Kidney (tissue), 22 donors: ENCODE measurements at places on chromosomes 5 and 9.

DNA sequence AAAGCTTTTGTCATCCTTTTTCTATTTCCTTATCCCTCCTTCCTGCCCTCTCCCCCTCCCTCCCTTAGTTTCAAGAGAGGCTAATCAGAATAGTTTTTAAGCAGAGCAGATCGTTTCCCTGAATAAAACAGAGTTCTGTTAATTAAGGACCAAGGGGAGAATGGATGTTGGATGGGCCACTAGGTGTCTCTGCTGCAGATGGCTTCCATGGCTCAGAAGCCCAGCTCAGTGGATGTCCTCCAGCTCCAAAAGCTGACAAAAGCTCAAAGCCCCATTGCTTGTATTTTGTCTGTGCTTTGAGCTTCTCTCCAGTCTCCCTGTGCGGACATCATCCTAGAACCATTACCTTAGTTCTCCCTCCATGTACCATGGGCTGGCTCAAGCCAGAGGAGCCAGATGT lies 21.0 kb upstream of the NPR3 start:
- DNase-seq = no peak

- DNase-seq = no peak
These were observed 21.9 kb downstream of the HTR4 start for GRCh38 chr5:148632255-148633066.

- no peak for DNase-seq
These were observed 41.4 kb upstream of the IL7R start for GRCh38 chr5:35815089-35815936.

DNA sequence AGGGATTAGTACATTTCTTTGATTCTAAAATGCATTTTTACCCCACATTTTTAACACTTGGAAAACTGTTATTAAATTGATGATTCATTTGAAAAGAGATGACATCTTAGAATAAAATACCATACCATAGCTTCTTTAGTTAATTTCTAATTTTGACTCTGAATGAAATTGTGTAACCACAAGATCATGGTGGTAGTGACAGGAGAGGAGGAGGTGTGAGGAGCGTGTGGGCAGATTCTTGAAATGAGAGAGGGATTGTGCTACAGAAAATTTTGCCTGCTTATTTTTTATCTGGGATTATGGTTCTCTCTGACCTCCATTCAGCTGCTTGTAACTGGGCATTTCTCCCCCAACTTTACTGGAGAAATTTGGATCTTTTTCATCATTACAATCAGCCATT lies 173.3 kb upstream of the CLINT1 start:
- no peak for DNase-seq

- DNase-seq = no peak
These were observed 7.0 kb upstream of the PRR7 start for GRCh38 chr5:177439518-177440053.

- no peak for DNase-seq
These were observed 8.5 kb downstream of the ELL2 start for GRCh38 chr5:95953021-95953702.

- no peak for DNase-seq
These were observed 614.7 kb downstream of the CSNK1G3 start for GRCh38 chr5:124126504-124127217.

DNA sequence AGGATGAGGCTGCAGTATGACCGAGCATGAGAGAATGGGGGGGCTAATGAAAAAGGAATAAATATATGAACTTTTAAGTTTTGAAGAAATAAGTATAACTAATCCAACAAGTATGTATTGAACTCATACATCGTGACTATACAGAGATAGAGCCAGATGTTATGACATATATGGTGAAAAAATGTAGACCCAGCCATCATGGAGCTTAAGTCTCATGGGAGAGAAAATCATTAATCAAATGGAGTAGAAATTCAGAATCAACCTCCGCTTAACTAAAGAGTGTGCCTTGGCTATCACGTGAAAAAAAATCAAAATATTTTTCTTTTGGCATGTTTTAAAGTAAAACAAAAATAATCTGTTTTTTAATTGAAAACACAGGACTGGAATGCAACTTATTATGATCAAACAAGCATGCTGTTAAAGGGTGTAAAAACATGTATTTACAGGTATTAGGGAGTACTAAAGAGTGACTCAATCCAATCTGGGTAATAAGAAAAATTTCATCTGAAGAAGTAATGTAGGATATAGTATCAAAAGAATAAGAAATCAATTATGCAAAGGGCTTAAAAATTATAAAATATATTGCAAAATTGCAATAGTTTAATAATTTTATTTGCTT lies 868.5 kb upstream of the NUDT12 start:
- DNase-seq = no peak

DNA sequence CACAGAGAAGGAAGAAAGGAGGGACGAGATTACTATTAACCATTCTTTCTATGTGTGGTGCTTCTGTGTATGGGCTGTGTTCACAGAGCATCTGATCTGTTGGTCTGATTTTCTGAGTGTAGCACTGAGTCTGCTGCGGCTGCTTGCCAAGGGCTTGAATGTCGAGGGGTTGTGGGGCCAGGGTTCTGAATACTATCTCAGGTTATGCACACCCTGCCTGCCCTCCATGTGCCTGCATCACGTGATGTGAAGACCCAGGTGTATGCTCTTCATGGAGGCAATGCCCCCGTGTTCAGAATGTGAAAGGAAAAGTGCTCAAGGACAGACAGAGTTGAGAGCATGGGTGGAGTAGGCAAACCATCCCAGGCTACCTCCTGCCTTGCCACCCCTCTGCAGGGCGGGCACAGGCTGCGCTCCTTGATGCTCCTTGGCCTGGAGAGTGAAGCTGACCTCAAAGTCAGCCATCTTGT lies 254.9 kb downstream of the FANCC start:
- no peak for DNase-seq

DNA sequence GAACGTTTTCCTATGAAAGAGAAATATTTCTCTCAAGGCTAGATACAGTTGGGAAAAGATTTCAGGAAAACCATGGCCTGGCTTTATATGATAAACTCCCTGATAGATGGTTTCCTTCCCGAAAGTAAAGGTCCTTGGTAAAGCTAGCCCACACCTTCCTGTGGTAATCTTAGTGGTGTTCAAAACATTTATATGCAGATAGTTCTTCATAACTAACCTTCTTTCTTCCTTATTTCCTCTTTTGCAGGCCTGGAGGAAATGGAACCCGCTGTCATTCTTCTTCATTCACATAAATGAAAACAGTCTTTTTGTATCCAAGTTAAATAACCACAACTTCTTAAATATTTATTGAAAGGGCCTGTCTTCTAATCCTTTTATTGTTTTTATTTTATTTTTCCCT lies 474.0 kb upstream of the ACTBL2 start:
- peak; percentile 6 for DNase-seq

GRCh38 chr5:111254613-111255012 lies 30.4 kb downstream of the CAMK4 start:
- DNase-seq = peak; percentile 3

DNA sequence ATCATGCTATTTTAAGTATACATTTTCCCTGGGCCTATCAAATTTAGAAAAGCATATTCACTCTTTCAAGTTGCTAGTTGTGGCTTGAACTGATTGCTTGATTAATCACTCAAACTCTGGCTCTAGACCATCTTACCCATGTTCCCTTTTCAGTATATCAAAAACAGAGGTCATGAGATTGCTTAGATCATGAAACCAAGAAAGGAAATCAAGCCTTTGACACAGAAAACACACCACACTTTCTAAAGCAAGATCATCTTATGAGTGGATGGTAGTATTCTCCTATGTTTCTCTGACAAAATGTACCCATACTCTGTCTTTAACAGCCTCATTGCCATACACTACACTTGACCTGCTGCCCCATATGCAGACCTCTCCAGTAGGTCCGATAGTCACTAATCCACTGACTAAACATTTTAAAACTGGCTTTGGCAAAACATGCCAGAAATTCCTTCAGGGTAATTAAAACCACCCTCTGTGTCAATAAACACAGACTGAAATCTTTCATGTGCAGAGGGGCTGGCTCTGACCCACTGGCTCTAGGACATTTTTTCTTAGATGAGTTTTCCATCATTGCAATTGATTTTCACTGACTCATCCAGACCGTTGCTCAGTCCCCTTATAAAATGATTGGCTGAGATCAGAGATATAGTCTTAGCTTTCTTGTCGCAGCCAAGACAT lies 18.2 kb downstream of the PPP2R2B start:
- DNase-seq = no peak
